ENCODE measurements at places on chromosomes 7 and 10.

GRCh38 chr7:108286290-108286904, 156.2 kb upstream of the LAMB4 start:
- no peak for DNase-seq

- DNase-seq, result peak; percentile 53
Measured at GRCh38 chr10:102231357-102232318, 5.5 kb downstream of the ELOVL3 start.

GRCh38 chr7:14596421-14596820, 306.1 kb downstream of the DGKB start:
- no peak for DNase-seq

- no peak for DNase-seq
Measured at GRCh38 chr7:6502886-6503285, 48.4 kb downstream of the GRID2IP start.

DNA sequence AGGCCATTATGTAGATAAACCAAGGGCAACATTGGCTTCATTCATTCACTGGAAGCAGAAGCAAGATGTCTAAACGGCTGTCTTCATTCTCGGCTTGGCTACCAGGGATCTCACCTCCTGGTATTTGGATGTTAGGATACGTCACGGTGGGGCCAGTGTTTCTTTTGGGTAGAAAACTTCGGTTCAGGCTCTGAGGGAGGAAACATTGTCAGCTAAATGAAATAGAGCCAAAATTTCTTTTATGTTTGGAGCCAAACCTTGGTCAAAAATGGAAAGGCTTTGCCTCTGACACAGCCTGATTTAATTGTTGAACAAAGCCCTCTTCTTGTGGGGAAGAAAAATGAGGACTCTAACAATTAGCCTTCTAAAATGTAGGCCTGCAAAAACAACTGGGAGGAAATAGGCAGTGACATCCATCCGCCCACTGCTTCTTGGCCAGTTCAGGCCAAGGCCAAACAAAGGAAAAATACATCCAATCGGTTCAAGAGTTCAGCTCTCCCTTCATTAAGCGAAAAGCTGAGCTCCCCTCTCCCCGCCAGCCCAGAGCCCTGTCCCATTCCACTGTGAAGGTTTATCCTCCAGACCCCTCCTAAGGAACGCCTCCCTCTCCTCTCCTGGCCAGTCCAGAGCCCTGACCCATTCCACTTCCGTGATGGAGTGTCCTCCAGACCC, 44.4 kb downstream of the PFKFB3 start:
- no peak for DNase-seq

All from activated CD8-positive, alpha-beta memory T cell treated with anti-CD3 and anti-CD28 coated beads for 1 hour (primary cell).